Non-pigmented ciliary epithelial cell (primary cell): ENCODE measurements at places on chromosomes 16 and 17.

GRCh38 chr17:35773679-35774425, 13.2 kb downstream of the C17orf50 start:
- DNase-seq: no peak

DNA sequence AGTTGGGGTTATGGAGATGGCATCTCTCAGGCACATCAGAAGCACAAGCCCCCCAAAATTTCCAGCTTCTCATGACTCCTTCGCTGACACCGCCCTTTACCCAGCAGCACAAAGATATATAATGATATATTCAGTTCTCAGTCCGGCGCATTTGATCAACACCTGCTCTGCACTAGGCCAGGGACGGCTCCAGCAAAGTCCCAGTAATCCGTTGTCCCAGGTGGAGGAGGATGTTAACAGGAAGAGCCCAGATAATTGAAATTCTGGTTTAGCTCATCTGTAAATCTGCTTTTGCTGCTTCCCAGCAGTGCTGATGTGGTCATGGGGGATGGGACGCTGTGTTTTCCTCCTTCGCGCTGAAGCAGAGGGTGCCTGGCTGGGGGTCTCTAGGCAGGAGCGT, 131.5 kb downstream of the OR1D5 start:
- DNase-seq: no peak

DNA sequence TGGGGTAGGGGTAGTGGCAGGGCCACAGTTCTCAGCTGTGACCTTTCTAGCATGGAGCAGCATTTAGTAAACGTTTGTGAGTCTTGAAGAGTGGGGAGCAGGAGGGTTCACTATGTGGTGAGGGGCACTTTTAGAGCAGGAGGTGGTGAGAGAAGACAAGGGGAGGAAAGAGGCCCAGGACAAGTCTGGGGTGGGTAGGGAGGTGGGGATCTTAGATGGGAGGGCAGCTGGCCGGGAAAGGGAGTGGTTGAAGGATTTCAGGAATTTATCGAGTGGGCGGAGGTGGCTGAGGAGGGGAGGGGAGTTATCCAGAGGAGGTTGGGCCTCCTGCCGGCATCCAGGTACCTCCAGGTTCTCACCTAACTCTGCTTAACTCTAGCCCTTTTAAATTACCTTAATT, 1.9 kb downstream of the CLEC16A start:
- DNase-seq: no peak

DNA sequence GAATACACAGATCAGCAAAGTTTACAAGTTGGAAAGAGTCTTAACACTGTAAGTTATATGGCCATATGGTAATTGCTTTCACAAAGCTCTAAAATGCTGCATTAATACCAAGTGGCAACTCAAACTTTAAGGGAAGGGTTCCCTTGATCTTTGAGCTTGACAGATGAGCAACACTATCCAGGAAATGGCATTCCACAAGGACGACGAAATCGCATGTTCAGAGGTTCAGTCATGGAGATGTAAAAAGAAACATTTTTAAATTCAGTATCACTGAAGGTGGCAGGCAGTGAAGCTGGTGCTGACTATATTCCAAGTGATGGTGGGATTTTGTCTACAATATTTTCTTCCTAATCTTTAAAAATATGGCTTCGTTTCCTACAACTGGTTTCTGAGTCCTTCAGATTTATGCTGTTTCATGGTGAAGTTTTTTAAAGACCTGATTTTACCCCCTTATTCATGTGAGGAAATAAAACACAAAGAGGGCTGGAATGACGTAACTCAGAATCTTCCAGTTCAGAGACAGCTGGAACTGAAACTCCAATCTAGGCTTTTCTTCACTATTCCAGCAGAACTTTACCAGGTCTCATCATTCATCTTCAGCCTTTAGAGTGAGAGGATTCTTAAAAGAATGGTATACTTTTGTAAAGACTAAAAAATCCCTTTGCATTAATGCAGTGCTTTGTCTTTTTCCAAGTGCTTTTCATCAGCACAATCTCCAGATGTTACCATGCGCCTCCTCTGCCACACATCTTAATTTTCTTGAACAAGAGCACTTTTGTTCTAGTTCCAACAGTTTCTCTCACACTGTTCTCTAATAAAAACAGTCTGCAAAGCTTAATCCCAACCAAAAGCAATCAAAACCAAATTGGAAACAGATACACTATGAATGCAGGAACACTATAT, 20.2 kb downstream of the CHCT1 start:
- DNase-seq: no peak

GRCh38 chr17:32593003-32593402, 106.2 kb downstream of the CDK5R1 start:
- DNase-seq: no peak

DNA sequence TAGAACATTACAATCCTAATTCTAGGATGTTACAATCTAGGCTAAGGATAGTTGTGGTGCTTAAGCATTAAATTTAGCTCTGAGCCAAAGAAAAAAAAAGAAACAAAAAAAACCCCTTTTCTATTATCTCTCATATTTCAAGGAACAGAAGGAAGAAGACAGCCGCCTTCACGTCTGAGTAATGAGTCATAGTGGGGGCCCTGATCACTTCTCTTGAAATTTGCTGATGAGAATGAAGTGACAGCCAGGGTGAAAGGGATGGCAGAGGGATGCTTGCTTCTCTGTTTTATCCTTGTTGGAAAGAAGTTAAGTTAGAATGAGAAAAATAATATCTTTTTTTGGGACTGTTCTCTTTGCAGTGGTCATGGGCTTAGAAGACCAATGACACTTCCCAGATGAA, 82.6 kb upstream of the MPHOSPH6 start:
- DNase-seq: no peak

DNA sequence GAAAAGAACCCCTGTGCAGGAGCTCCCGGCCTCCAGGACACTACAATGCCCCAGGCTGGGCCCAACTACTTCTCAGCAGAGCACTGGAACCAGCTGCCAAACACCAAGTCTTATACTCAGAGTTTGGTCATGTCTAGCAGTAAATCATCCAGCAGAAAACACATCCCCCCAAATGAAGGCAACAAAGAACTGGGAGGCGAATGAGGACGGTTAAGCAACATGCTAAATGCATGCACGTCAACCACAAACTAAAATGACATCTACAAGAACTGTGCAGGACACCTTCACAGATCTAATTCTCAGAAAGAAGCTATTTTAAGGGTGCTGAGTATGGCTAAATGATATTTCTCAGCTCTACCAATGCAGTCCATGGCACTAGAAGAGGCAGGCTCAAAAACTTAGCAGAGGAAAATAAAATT, 7.6 kb upstream of the IRX5 start:
- DNase-seq: no peak

- DNase-seq: no peak
Observed at GRCh38 chr17:75783069-75783783, 1.4 kb upstream of the UNK start.

- no peak for DNase-seq
Observed at GRCh38 chr17:78806451-78806850, 24.4 kb upstream of the CYTH1 start.

GRCh38 chr16:85301231-85301630, 189.0 kb upstream of the CIBAR2 start:
- no peak for DNase-seq

DNA sequence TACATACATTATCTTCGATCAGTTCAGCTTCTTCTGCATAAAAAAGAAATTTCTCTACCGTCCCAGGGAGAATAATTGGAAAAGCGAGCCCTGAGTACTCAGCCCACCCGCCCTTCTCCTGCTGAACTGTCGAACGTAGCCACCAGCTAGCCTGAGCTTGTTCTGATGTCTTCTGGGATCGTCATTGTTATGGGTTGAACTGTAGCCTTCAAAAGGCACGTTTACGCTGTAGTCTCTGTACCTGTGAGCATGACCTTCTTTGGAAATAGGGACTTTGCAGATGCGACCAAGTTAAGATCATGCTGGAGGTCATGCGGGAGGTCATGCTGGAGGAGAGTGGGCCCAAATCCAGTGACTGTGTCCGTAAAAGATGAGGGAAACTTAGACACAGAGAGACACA, 86.2 kb downstream of the CMIP start:
- DNase-seq: no peak

DNA sequence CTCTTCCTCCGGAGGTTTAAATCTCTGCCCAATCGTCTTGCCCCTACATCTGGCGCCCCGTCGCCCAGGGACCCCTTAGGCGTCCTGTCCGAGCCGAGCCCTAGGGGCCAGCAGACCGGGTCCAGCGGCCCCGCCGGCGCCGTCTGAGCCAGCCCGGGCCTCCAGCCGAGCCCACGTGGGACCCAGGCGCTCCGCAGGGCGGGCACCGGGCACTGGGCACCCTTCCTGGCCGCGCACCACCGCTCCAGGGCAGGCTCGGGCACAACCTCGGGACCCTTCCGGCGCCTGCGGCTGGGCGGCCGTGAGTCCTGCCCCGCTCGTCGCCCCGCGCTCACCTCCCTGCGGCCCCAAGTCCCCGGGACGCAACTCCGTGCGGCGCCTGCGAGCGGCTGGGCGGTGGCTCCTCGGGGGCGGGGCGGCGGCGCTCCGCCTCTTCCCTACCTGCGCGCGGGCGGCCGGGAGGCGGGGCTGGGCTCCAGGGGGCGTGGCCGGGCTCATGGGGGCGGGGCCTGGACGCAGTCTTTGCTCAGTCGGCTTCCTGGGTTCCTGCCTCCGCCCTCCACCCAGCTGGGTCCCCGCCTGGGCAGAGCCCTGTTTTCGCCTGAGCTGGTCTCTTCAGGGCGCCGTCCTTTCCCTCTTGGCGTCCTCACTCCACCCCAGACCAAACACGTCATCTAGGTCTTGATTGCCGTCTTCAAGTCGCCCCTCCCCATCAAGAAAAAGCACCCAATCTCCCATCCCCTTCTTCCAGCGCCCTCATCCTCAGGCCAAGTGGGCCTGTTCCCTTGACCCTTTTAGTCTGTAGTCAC, at the start of gene RHBDF2:
Gene RHBDF2 (minus strand): TSS at position 406 of the 809 bp plus-strand sequence. CDS start 19,899 bp downstream, outside the sequence.
- no peak for DNase-seq

DNA sequence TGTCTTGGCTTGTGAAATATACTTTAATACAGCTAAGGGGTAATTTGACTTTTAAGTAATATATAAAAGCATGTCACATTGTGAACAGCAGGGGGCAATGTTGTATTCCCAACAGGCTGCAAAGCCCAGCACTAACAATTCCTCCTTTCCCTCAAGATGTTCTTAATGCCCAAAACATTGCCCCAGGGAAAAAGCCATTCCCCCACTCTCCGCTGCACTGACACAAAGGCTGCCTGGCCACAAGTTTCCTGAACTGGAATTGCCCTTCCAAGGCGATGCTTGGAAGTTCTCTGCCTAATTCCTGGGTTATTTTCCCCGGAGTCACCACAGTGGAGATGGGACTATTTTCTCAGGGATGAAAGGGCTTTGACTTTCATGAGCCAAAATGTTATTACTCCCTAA, 27.2 kb downstream of the CLEC16A start:
- no peak for DNase-seq

- no peak for DNase-seq
Observed at GRCh38 chr17:75260641-75261335, 618 bp downstream of the GGA3 start.

DNA sequence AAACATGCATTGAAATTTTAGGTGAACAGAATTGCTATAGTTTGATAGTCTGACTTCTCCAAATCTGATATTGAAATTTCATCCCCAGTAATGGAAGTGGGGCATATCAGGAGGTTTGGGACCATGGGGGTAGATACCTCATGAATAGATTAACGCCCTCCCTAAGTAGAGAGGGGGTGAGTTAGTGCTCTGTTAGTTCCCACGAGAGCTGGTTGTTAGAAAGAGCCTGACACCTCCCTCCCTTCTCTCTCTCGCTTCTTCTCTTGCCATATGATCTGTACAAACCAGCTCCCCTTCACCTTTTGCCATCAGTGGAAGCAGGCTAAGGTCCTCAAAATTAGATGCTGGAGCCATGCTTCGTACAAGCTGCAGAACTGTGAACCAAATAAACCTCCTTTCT, 78.8 kb downstream of the BRIP1 start:
- DNase-seq: no peak

GRCh38 chr17:59746849-59747445, 39.5 kb downstream of the VMP1 start:
- no peak for DNase-seq

DNA sequence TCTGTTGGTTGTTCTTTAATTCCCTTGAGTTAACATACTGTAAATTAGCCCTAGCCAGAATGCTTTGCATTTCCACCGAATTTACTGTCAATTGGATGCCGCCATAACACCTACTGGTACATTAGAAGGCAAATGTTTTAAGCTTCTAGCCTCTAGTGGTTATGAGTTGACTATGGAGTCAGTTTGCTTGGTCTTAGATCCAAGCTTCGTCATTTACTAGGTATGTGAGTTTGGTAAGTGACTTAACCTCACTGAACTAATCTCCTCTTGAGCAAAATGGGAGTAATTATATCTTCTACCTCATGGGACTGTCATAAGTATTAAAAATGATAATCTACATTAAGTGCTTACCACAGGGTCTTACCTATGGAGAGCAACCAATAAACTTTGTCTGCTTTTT, 20.4 kb upstream of the CDH11 start:
- no peak for DNase-seq

DNA sequence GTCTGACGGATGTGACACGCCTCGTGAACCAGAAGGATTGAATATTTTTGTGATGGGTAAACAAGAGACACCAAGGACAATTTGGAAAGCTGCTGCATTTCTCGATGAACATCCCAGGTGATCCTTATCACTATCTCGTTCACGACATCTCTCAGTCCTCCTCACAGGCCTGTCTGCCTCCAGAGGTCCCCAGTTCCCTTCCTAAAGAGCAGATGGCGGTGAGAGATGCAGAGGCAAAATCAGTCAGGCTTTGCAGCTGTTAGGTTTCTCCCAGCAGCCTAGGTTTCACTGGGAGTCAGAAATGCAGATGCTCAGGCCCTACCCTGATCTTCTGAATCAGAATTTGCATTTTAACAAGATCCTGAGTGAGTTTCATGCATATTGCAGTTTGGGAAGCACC, 23.6 kb downstream of the SCPEP1 start:
- no peak for DNase-seq

- no peak for DNase-seq
Observed at GRCh38 chr17:78722246-78722761, 59.8 kb downstream of the CYTH1 start.

DNA sequence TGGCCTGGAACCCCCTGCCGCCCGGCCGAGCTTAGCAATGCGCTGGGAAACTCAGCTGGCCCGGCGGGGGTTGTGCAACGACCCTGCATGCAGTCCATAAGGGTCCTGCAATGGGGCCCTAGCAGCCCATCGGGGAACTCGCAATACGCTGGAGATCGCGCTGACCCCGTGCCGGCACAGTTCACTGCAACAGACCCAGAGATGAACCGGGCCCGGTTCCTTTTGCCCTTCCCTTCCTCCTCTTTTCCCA, 375 bp downstream of the SLC25A11 start:
- no peak for DNase-seq
